SHP77 treated with DMSO at 0.1 percent for 48 hours (cell line): ENCODE measurements at places on chromosomes 1 and 21.

- no peak for DNase-seq
Observed at GRCh38 chr1:87225171-87225570, 103.5 kb upstream of the LMO4 start.

DNA sequence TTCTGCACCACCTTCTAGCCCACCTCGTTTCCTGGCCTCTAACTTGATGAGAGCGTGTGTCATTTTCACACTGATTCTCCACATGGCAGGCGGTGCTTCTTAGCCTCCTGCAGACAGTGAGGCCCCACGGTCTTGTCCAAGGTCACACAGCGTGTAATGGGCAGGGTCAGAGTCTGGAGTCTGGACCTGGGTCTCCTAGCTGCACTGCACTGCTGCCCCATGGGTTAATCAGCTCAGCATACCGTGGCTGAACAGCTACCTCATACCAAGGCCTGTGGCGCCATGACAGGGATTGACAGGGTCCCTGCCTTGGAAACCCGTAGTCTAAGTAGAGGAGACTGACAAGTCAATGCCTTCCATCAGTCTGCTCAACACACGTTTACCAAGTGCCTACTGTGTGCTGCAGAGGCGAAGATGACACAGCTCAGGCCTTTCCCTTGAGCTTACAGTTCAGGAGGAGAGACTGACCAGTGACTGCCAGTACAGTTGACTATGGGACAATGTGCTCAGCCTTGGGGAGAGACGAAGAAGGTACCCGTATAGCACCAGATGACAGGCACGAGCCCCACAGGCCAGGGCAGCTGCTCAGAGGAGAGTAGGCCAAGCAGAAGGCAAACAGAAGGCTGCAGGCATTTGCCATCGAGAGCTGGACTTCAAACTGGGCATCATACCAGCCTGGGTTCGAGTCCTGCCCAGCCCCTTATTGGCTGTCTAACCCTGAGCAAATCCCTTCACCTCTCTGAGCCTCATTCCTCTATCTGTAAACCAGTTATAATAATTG is 5.5 kb downstream of the PCSK9 start:
- no peak for DNase-seq

DNA sequence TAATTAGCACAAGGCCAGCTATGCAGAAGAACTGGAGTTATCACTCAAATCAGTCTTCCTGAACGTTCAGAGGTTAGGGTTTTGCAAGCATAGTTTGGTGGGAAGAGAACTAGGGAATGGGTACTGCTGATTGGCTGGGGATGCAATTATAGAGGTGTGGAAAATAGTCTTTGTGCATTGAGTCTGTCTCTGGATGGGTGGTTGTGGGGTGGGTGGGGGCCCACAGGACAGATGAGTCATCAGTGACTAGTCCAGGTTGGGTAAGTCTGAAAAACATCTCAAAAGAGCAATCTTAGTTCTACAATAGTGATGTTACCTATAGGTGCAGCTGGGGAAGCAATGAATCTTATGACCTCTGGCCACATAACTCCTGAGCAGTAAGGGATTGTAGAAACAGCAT is 89.7 kb upstream of the HMCN1 start:
- no peak for DNase-seq

- no peak for DNase-seq
Observed at GRCh38 chr1:119573886-119574285, 66.9 kb downstream of the HSD3B1 start.

- DNase-seq: no peak
Observed at GRCh38 chr1:192183788-192184187, 25.5 kb downstream of the RGS18 start.
